Bronchial smooth muscle cell (primary cell): ENCODE measurements at places on chromosomes 12 and 14. TPM values are rescaled to one million over a fixed set of nuclear protein-coding genes. Genes with fewer than 3 reads are reported as not detected.

The GPR135 gene
- total RNA-seq, result 0.94 and 1.7 TPM in 2 replicates

The IFNG gene
- not detected in 2 replicates for total RNA-seq

The TBX3 gene
- 9.8 and 20.5 TPM in 2 replicates for total RNA-seq

The NRXN3 gene
- total RNA-seq, result under 0.01 and 0.09 TPM in 2 replicates

The PRH2 gene
- total RNA-seq, result 0.63 TPM in 1 of 2 replicates, not detected in the other

The FGD6 gene
- 4.7 and 7.3 TPM in 2 replicates for total RNA-seq

The PLBD1 gene
- 0.95 and 1.5 TPM in 2 replicates for total RNA-seq

The ANKRD33 gene
- 0.09 and 0.16 TPM in 2 replicates for total RNA-seq

The HCAR3 gene
- total RNA-seq, result not detected in 2 replicates

The AACS gene
- total RNA-seq, result 24.7 and 27.6 TPM in 2 replicates

The DYNC1H1 gene
- 258 and 542 TPM in 2 replicates for total RNA-seq

The APOF gene
- total RNA-seq, result not detected in 2 replicates
